Stimulated activated CD8-positive, alpha-beta memory T cell treated with anti-CD3 and anti-CD28 coated beads, Interleukin-4, amount 100 ng/mL, for 48 hours (primary cell): ENCODE measurements at places on chromosomes 3 and 15.

GRCh38 chr3:13032206-13032605 is 41.0 kb downstream of the IQSEC1 start:
- DNase-seq = no peak

DNA sequence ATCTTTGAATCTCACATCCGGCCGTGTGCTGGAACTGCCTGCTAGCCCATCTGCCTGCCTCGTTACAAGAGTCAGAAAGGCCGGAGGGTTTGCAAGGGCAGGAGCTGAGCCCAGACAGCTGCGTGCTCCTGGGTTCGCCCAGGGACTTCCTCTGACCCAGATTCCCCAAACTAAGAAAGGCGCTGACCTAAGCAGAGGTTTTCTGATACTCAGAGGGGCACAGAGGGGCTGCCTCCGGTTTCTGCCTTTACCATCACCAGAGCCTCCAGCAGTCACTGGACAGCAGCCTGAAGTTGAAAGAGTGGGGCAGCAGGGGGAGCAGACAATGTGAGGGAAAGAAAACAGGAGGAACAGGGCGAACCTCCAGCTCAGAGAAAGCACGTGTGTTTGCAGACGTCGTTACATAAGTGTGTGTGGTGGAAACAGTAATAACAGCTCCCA is 33.4 kb upstream of the RAD18 start:
- no peak for DNase-seq

GRCh38 chr15:25738171-25738965 is 124.8 kb downstream of the ATP10A start:
- no peak for DNase-seq

GRCh38 chr3:114270019-114270418 is 23.8 kb upstream of the TIGIT start:
- no peak for DNase-seq

- no peak for DNase-seq
Observed at GRCh38 chr15:47988564-47988963, 132.2 kb upstream of the SLC24A5 start.

DNA sequence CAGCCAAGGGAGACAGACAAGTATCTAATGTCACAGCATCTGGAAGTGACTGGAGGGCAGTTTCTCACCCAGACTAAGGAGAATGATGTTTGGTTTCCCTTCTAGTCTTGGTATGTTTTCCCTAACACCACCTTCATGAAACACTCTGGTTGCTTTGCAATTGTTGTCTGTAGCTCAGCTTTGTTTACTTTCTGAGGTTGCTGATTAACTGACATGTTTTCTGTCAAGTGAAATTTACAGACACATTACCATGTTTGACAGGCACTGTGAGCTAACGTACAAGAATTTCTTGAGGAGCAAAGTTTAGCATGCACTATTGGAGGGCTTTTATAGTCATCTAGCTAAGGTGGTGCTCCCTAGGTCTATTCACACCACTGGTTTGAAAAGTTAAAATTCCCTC is 131.6 kb upstream of the NECTIN3 start:
- no peak for DNase-seq

- no peak for DNase-seq
Observed at GRCh38 chr3:2579206-2579605, 480.5 kb downstream of the CNTN4 start.

DNA sequence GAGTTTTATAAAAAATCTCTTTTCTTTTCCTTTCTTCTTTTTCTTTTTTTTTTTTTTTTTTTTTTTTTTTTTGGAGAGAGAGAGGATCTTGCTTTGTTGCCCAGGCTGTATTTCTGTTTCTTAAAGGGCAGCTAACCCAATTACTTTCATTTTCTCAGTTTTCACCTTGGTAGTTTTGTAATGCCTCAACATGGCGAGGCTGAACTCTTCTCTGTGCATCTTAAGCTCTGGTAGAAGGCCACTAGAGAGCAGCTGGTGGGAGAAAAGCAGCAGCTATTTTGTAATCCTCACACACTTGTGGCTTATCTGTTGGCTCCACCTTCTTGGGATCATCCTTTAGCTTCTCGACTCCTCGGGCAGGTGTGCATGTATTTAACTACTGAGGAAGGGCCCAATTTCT is 152.2 kb upstream of the MEIS2 start:
- no peak for DNase-seq

DNA sequence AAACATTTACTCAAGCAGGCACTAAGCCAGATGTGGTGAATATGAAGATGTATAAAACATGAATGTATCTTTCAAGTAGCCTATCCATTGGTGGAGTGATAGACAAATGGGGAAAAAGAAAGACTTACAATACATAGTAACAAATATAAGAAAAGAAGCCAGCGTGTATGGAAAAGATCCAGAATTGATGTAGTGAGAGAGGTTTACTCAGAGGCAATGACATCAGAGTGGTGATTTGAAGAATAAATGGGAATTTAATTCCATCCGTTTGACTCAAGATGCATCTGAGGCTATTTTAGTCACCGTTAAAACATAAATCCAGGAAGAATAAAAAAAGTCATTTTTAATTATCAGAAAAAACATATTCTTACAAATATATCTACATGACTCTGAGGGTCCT is 162.6 kb downstream of the IL1RAP start:
- DNase-seq = no peak

DNA sequence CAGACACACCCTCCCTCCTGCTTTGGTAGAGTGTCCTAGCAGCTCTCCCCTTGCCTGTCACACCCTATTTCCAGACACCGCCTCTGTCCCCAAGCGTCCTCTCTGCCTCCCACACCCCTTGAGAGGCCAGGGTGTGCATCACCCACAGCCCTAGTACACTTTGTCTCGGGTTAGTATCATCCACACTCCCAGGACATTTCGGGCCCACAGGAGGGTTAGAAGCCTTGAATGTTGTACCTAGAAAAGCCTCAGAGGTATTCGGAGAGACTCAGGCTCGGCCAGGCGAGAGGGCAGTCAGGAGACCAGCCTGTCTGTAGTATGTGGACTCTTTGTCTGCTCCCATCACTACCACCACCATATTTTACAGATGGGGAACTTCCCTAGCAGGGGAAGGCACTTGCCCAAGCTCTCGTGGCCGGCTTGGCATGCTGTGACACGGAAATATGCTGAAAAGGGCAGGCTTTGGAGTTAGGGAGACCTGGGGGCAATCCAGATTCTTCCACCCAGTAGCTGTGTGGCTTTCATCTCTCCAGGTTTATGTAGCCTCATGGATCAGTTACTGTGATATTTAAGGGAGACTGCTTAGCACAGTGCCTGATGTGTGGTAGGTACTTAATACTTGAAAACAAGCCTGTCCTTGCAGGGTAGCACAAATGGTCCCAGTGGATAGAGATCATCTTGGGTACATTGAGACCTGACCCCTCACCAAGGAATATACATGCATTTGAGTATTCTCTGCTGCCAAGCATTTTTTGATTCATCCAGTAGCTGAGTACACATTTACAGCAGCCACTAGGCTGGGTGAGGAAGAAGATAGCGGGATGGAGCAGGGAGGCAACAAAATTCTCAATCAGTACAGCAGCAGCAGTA is 1.4 kb downstream of the TMEM43 start:
- peak; percentile 11 for DNase-seq

DNA sequence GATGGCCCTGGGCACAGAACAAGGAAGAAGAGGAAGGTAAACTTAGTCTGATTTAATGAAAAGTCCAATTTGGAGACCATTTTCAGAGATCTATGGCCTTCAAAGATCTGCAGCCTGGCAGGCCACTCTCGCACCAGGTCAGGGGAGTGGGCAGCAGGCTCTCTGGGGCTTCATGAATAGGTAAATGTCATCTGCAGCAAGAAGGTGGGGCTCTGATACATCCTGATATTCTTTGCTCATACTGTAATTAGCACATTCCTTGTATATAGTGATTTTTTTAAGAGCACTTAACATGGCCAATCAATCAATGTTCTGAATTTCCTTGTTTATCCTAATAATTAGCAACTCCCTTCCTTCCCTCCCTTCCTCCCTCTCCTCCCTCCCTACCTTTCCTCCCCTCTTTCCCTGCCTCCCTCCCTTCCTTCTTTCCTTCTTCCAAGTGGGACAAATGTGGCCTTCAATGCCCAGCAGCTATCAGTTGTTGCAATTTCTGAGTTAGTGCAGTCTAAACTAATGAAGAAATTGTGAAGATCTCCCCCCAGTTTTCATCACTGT is 86.0 kb upstream of the LIMD1 start:
- no peak for DNase-seq

DNA sequence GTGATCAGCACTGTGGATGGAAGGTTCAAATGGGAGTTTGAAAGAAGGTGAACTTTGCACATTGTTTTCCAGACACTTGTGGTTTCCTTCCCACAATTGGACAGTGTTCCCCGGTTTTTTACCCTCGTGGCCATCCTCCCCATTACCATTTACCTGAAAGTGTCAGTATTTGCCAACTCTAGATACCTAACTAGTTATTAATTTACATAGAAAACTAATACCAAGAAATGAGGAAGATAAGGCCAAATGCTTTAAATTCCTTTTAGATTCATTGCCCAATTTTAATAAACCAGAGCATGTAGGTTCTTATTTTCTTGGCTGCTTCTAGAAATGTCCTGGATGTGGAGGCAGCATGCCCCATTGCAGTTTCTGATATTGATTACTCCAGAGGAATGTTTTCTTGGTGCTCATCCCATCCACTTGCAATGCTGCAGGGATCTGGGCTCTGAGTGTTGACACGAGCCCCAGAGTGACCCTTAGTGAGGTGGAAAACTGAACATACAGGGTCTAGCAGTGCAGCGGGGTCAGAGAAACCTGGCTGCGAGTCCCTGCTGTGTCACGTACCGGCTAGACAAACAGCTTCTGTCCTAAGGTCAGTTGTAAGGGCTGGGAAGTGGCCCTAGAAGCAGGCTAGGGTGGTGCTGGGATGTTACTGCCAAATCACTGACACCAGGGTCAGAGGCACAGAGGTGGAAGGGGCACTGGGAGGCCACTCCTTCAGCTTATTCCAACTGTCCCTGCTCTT is 23.5 kb downstream of the LSM3 start:
- DNase-seq = no peak

GRCh38 chr3:54891540-54891897 is 36.3 kb downstream of the LRTM1 start:
- DNase-seq = no peak
